ENCODE measurements at places on chromosomes 16 and 17. TPM values are rescaled to one million over a fixed set of nuclear protein-coding genes. Genes with fewer than 3 reads are reported as not detected.

DNA sequence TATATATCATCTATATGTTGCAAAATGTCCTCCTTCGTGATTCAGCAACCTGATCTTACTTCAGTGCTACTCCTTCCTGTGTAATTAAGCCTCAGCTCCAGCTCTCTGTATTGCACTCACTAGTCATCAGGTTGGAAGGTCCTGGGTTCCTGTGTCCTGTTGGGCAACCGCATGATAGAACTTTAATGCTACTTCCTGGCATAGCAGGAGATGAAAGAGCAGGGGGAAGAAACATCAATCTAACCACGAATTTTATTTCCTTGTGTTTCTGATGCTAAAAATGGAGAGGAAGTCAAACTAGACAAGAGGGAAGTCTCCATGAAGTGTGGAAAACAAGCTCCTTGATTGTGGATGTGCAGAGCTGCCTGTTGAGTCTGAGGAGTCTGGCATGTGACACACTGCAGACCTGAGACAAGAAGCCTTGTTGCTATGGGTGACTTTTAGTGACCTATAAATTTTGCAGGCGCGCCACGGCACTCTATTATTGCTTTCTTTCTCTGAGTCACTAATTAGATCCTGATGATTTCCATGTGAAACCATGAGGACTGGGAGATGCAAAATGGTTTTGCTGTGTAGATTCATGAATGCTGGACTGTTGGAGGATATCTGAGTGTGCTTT, 25.6 kb downstream of the IGSF6 start:
- no peak for DNase-seq

DNA sequence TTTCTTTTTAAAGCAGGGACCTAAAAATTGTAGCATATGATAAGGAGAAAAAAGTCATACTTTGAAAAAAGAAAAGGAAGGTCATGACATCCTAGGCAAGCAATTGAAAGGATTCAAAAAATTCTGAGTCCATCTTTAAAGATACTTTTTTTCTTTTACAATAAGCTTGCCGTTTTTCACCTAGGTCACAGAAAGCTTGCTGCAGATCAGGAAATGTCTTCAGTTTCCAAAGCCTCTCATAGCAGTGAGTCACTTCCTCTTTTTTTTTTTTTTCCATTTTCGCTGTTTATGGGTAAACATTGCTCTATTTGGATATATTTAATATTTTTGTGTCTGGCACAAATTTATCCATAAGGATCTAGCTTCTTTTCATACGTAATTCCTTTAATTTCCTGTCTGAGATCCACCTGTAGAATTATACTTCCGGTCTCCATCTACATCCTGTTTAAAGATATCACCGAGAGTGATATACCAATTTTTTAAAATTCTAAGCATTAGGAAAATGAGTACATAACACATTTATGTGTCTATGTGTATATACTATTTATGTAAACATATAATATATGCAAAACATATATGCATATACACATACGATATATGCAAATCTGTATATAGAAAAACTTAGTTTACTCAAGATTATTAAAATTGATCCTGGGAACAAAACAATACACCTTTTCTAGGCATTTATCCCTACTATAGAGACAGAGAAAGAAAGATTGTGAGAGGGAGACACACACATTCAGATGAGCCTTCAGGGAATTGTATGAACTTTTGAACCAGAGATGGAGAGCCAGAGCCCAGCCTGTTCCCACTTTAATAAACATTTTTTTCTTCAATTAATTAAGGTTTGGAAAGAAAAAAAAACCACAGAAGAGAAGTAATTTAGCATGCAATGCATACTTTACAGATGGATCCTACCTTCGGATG, 134.4 kb downstream of the SKAP1 start:
- no peak for DNase-seq

NOD2 gene
- total RNA-seq: 0.33 TPM

DNA sequence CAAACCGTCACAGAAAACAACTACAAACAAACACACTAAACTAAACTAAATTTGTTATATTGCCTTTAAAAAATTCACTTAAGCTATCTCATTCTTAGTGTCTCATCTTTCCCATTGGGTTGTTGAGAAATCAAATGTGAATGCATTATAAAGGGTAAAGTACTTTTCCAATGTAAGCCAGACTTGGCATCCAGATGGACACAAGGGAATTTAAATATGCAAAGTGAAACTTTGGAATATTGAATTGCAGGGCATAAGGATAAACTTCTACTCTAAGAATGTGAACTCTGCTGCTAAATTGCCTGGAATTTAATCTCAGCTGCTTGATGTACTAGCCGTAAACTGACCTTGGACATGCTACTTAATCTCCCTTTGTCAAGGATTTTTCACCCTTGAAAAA, 1554.6 kb downstream of the CDH8 start:
- no peak for DNase-seq

GRCh38 chr16:66714654-66715307, 18.2 kb upstream of the CMTM4 start:
- no peak for DNase-seq

DNAJA2 gene
- 129 TPM for total RNA-seq

FBXL16 gene
- total RNA-seq: 7.1 TPM

GRIN2A gene
- 0.52 TPM for total RNA-seq
